ENCODE measurements at places on chromosomes 1 and 21.

DNA sequence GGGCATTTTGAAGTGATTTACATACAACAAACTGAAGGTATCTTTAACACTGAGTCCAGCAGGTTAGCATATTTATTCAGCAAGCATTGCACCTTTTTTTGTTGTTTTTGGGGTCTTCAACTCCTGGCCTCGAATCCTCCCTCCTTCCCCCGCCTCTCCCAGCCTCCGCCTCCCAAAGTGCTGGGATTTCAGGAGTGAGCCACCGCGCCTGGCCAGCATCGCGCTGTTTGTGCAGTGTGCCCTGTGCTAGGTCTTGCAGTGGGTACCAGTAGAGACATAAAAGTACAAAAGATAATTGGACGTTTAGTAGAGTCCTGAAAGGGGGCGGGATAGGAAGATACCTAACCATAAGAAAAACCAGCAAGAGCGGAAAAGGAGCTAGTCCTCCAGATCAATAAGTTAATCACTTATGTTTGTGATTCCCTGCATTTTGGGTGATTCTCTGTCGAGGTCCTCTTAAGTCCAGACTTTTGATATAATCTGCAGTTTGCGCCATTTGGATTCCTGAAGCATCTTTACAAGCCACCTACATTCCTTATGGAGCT lies 111.8 kb downstream of the OSBPL9 start:
- no peak for DNase-seq

- DNase-seq: no peak
These were observed 21.4 kb upstream of the SLC9A1 start for GRCh38 chr1:27176323-27176722.

DNA sequence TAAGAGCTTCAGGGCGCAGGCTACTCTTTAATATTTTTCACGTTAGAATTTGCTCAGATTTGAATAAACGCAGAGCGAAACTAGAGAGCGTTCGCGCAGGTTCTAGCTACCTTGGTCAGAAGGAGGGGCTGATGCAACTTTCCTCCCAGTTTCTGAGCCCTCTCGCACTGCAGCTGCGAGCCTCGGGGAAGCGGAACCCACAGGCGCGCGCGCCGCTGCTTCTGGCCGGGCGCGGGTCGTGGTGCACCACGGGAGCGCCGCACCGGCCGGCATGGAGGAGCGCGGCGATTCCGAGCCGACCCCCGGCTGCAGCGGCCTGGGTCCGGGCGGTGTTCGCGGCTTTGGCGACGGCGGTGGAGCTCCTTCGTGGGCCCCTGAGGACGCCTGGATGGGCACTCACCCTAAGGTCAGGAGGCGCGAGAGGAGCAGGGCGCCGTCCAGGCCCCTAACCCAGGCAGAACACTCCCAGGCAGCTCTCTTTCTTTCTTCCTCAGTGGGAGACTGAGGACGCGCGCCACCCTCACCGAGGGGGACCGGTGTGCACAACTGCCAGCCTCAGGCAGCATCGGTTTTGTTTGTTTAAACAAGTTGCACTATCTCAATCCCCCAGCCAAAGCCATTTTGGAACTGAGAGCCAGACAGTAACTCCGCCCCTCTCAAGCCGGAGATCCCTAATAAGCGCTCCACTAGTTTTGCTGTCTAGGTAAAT lies at the start of gene TSEN15:
TSS of gene TSEN15 (plus strand) at position 246 of the 709 bp plus-strand sequence. CDS start at position 272, 26 bp downstream.
- peak; percentile 82 for DNase-seq

DNA sequence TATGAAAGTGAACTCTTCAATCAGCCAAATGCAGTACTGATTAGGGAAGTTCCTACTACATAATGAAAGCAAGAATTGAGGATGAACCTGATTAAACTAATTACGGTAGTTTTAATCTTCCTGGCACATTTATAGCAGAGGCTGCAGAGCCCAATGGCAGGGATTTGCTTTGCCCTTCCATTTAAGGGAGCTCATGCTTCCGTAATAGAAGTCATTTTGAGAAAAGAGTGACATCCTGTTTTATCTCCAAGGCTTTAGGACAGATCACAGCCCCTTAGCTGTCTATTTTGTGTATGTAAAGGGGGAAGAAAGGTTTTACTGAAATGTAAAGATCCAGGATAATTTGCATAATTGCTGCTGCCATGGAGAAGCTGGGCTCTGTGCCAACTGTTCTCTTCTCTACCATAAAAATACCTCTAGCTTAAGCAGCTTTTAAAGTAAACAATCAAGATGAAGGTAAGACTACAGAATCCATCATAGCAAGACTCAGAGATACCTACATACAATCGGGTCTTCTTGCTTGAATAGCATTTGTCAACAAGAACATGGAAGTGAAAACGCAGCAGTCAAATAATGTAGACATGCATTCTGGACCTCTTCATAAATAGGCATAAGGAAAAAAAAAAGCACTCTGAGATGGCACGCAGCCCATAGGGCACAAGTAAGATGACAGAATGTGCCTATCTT lies 62.5 kb downstream of the ASH1L start:
- peak; percentile 50 for DNase-seq

- DNase-seq: no peak
These were observed 32.4 kb upstream of the ZNF124 start for GRCh38 chr1:247204177-247204647.

Measured in head of caudate nucleus (tissue), 42 donors.